SHP77 (cell line): ENCODE measurements at places on chromosomes 4 and X.

GRCh38 chr4:36006226-36006625 is 238.1 kb downstream of the ARAP2 start:
- DNase-seq, result no peak

GRCh38 chr4:139196462-139196861 is 19.4 kb upstream of the ELF2 start:
- no peak for DNase-seq

DNA sequence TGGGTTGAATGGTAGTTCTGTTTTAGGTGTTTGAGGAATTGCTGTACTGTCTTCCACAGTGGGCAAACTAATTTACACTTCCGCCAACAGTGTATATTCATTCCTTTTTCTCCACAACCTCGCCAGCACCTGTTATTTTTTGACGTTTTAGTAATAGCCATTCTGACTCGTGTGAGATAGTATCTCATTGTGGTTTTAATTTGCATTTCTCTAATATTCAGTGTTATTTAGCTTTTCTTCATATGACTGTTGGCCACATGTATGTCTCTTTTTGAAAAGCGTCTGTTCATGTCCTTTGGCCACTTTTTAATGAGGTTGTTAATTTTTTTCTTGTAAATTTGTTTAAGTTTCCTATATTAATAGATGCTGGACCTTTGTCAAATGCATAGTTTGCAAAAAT is 26.9 kb upstream of the WDR17 start:
- DNase-seq, result no peak

DNA sequence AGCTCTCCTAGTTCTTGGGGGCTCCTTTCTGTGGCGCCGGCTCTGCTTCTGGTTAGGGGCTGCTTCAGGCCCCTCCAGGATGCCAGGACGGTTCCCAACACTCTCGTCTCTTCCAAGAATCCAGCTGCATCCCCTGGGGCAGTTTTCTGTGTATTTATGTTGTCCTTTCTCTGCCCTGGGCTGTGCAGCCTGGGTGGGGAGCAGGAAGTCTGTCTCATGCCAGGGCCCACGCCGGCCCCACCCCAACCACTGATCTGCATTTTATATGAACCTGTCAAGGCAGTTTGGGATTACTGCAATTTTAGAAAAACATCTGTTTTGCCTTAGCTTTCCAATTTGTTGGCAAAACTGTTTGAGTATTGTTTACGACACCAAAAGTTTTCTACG is 14.6 kb downstream of the CTBP1 start:
- no peak for DNase-seq

GRCh38 chrX:65679071-65679540 is 11.7 kb downstream of the MSN start:
- no peak for DNase-seq
